Esophagus muscularis mucosa (tissue), 4 donors: ENCODE measurements at places on chromosomes 13 and 19. TPM values are rescaled to one million over a fixed set of nuclear protein-coding genes. Genes with fewer than 3 reads are reported as not detected.
A peak's percentile ranks its signal among the peaks of the same experiment; 100 is the strongest.

GRCh38 chr19:7908078-7908699, 4.5 kb downstream of the MAP2K7 start:
- H3K27me3 ChIP-seq, result no peaks in the 10 kb centered on the region
- no peak overlapping the region for H3K4me3 ChIP-seq
- no peak overlapping the region for H3K27ac ChIP-seq

- peaks cover 10% of the 10 kb centered on the region for H3K4me1 ChIP-seq
- H3K36me3 ChIP-seq, result peaks cover 75% of the 10 kb centered on the region
- DNase-seq, result no peak
- H3K27me3 ChIP-seq, result no peaks in the 10 kb centered on the region
Measured at GRCh38 chr19:49106648-49107135, 7.5 kb upstream of the LIN7B start.

DNA sequence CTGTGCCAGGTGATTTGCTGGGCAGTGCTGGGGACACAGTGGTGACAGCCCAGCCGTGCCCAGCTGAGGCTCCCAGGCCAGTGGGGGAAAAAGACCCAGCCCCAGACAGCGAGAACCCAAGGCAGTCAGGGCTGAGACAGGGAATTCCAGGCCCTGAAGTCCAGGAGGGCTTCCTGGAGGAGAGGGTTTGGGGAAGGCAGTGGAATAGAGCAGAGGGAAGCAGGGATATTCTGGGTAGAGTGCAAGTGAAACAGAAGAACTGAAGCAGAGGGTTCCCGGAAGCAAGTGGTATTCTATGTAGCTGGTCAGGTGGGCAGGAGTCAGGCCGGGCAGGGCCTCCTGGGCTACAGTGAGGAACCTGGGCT, 1.3 kb upstream of the CEACAM16 start:
- no peak overlapping the region for H3K4me3 ChIP-seq
- no peaks in the 10 kb centered on the region for H3K4me1 ChIP-seq
- H3K27ac ChIP-seq, result no peak overlapping the region
- H3K27me3 ChIP-seq, result no peaks in the 10 kb centered on the region

GRCh38 chr19:33293255-33294057, 8.9 kb downstream of the CEBPA start:
- DNase-seq, result no peak
- H3K36me3 ChIP-seq, result no peaks in the 10 kb centered on the region
- H3K27ac ChIP-seq, result peak overlapping the region; percentile 17
- H3K4me1 ChIP-seq, result peaks cover 17% of the 10 kb centered on the region

DNA sequence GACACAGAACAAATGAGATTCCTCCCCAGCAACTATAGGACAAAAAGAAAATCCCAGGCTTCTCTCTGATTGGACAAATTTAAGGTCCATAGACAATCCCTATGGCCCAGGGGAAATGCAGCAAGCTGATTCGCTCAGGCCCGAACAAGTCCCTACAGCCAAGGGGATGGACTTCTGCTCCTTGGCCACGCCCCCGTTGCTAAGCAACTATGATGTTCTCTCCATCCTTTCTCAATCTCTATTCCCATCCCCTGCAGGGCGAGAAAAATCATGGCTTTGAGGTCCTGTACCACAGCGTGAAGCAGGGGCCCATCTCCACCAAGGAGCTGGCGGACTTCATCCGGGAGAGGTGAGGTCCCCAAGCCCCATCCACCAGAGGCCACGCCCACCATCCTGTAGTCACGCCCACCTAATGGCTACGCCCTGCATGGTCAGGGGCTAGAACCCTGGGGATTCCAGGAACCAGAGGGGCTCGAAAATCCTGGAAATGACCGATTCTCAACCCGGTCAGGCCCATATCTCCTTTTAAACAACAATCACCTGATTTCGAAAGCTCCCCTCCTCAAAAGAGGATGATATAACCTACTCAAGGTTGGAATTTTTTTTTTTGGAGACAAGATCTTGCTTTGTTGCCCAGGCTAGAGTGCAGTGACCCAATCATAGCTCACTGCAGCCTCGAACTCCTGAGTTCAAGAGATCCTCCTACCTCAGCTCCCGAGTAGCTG, 11.4 kb downstream of the FCHO1 start:
- no peaks in the 10 kb centered on the region for H3K27me3 ChIP-seq
- no peak overlapping the region for H3K4me3 ChIP-seq
- H3K36me3 ChIP-seq, result no peaks in the 10 kb centered on the region
- H3K4me1 ChIP-seq, result peaks cover 9% of the 10 kb centered on the region
- DNase-seq, result no peak

- DNase-seq, result no peak
- no peak overlapping the region for H3K4me3 ChIP-seq
- H3K27me3 ChIP-seq, result no peaks in the 10 kb centered on the region
- no peaks in the 10 kb centered on the region for H3K4me1 ChIP-seq
- peaks cover 53% of the 10 kb centered on the region for H3K36me3 ChIP-seq
- H3K27ac ChIP-seq, result no peak overlapping the region
Measured at GRCh38 chr19:12603714-12604113, 6.9 kb downstream of the ZNF490 start.

- no peak overlapping the region for H3K27ac ChIP-seq
- H3K4me1 ChIP-seq, result no peaks in the 10 kb centered on the region
Measured at GRCh38 chr13:79918620-79919019, 422.3 kb downstream of the SPRY2 start.

DNA sequence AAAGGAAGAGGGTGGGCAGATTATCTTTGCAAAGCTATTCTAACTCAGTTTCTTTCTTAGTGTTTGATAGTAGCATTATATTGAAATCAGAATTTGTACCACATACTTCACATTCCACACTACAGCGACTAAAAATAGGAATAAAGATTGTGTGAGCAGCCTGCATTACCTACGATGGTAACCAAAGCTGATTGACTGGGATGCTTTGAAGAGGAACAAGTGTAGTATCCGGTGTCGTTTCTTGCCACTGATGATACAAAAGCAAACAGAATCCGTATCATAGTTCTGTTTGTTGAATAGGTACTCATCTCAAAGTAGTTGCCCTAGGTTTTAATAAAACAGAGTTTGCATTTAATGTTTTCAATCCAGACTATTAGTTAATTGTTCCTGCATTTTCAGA, 51.2 kb downstream of the FLT3 start:
- DNase-seq, result no peak
- no peaks in the 10 kb centered on the region for H3K4me1 ChIP-seq
- no peaks in the 10 kb centered on the region for H3K27me3 ChIP-seq
- no peak overlapping the region for H3K4me3 ChIP-seq
- no peaks in the 10 kb centered on the region for H3K36me3 ChIP-seq

DNA sequence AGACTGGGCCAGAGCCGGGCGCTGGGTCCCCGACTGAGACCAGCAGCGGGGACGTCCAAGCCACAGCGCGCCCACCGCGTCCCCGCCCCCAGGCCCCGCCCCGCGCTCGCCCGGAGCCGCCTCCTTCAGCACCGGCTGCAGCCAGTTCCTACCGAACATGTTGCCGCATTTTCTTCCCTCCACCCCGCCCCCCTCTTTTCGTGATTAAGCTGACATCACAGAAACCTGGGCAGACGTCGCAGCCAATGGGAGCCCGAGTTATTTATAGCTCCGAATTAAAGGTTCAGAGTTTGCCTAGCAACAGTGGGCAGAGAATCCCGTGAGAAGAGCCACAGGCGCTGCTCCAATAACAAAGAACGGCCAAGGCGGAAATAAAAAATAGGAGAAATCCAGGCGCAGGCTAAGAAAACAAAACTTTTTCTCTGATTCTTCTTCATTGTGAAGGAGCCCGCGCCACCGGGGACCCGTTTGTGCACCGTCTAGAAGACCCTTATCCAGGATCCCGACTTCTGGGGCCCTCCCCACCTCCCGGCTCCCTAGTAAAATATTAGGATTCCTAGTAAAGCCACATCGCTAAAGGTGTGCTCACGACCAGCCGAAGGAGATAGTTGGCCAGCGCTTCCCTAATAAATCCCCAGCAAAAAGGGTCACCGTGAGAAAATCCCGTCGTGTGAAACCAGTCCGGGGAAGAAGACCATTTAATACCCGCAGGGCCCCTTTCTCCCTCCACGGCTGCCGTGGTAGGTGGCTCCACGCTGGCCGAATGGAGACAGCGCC, 61.7 kb downstream of the SERP2 start:
- H3K4me3 ChIP-seq, result peak overlapping the region; percentile 85
- H3K36me3 ChIP-seq, result peaks cover 16% of the 10 kb centered on the region
- H3K4me1 ChIP-seq, result peaks cover 20% of the 10 kb centered on the region

- H3K36me3 ChIP-seq, result no peaks in the 10 kb centered on the region
- H3K4me3 ChIP-seq, result no peak overlapping the region
- no peak overlapping the region for H3K27ac ChIP-seq
Measured at GRCh38 chr13:88395804-88396203, 724.6 kb downstream of the SLITRK5 start.

DNA sequence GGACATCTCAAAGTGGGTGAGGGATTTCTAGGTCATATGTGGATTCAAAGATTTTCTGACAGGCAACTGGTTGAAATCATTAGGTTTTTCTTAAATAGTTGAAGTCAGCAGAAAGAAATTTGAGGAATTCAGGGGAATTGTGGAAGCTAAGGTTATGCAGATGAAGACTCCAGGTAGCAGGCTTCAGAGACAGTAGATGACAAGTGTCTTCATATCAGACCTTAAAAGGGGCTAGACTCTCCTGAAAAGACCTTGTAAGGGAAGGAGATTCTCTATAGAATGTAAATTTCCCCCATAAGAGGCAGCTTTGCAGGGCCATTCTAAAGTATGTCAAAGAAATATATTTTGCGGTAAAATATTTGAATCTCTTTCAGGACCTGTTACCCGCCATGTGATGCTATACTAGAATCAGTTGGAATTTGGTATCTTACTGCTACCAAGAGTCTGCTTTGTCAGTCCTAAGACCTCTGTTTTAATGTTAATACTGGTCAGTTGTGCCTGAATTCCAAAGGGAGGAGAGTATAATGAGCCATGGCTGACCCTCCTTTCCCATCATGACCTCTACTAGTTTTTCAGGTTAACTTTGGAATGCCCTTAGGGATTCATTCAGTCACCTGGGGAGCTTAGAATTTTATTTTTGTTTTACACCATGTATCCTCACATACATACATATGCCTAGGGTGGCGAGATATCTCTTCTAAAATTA, 1115.5 kb upstream of the SLC10A2 start:
- no peak overlapping the region for H3K27ac ChIP-seq
- DNase-seq, result no peak
- no peaks in the 10 kb centered on the region for H3K27me3 ChIP-seq
- H3K36me3 ChIP-seq, result no peaks in the 10 kb centered on the region
- no peak overlapping the region for H3K4me3 ChIP-seq

GRCh38 chr13:97339019-97339987, 94.7 kb upstream of the RAP2A start:
- peaks cover 11% of the 10 kb centered on the region for H3K36me3 ChIP-seq
- H3K4me1 ChIP-seq, result peaks cover 74% of the 10 kb centered on the region
- peak overlapping the region; percentile 84 for H3K27ac ChIP-seq
- peak overlapping the region; percentile 19 for H3K4me3 ChIP-seq

Gene KL
- 5.6 TPM for total RNA-seq

DNA sequence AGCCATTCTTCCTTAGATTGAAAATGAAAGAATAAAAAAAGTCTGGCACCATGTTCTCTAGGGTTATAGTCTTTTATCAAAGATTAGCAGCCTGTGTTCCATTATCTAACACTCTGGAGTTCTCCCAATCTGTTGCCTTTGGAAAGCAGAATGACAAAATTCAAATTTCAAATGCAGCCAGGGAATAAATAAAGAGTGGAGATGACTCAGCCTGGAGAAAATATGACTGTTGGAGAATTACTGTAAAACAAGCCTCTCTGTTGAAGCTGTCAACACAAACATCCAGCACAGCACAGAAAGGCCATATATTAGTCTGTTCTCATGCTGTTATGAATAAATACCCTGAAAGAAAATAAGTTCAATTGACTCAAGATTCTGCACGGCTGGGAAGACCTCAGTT, 650.5 kb upstream of the SLC10A2 start:
- no peak overlapping the region for H3K4me3 ChIP-seq
- H3K36me3 ChIP-seq, result no peaks in the 10 kb centered on the region
- H3K4me1 ChIP-seq, result no peaks in the 10 kb centered on the region
- no peaks in the 10 kb centered on the region for H3K27me3 ChIP-seq

DNA sequence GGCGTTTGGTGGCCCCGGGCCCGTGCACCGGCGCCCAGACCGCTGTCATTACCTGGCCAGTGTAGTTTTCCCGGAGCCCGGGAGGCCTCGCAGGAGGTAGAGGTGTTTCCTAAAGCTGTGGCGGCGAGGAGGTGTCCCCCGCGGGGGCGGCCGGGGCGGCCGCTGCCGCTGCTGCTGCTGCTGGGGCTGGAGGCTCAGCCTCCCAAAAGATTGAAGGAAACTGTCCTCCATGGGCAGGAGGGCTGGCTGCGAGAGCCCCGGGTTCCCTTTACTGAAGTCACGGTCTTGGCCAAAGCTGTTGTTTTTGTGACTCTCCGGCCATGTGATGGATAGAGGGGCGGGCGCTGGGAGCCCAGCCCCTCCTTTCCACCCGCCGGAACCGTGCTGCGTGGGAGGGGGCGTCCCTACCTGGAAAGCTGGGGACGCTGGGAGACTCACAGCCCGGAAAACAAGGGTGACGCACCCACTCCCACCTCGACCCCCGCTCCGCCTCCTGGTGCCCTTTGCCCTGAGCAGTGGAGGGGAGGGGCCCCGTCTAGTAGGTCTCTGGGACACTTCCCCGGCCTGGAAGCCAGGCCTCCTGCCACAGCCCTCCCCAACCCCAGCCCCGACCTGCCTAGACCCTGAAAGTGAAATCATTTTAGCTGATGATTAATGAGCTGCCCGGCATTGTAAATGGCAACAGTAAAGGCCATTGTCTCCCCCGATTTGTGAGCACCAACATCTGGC, at the start of gene N4BP2L1:
Gene N4BP2L1 (minus strand): TSS at position 279 of the 729 bp plus-strand sequence. CDS start 48 bp downstream, at position 231.
- peak within 1 kb of the TSS; percentile 91 for H3K27ac ChIP-seq
- H3K27me3 ChIP-seq, result no peaks in the 10 kb centered on the region
- H3K36me3 ChIP-seq, result peaks cover 13% of the 10 kb centered on the region
- peaks cover 41% of the 10 kb centered on the region for H3K4me1 ChIP-seq
- peak within 1 kb of the TSS; percentile 90 for H3K4me3 ChIP-seq

DNA sequence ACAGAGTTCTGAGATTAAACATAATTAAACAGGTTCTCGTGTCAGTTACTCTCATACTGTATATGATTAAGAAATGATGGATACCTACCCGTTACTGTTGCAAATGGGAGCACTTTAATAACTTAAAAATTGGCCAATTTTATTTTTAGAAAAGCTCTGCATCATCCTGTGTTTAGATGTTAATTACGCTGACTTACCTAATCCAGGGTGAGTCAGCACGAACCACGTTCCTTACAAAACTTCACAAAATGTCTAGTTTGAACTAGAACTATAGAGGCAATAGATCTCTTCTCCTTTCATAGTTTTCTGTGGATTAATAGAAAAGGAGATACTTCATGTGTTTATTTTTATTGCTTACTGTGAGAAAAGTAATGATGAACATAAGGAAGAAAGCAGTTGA, 363.9 kb downstream of the MYO16 start:
- no peak for DNase-seq
- H3K27me3 ChIP-seq, result no peaks in the 10 kb centered on the region
- H3K27ac ChIP-seq, result no peak overlapping the region
- no peaks in the 10 kb centered on the region for H3K36me3 ChIP-seq
- H3K4me1 ChIP-seq, result no peaks in the 10 kb centered on the region
- no peak overlapping the region for H3K4me3 ChIP-seq

DNA sequence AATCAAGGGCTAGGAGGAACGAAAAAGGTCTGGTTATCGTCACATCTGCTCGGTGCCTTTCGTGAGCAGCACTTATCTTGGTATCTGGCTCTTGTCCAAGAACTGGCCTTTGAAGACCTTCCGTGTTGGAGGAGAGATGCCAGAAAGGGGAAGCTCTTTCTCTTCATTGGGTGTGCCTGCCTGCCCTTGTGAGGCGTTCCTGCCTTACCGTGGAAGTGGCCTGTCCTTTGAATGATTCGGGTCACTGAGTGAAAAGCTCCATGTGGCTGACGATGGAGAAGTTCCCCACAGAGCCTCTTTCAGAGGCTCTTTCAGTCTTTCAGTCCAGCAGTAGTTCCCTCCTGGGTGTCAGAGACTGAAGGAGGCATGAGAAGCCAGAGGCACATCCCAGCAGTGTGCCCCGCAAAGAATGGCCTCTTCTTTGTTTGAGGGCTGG, 121.5 kb upstream of the SLC10A2 start:
- no peaks in the 10 kb centered on the region for H3K27me3 ChIP-seq
- H3K4me1 ChIP-seq, result no peaks in the 10 kb centered on the region
- DNase-seq, result no peak
- no peak overlapping the region for H3K27ac ChIP-seq
- H3K36me3 ChIP-seq, result no peaks in the 10 kb centered on the region

Gene RFPL4AL1
- not detected for total RNA-seq
